ENCODE measurements at places on chromosomes 5 and 9.

DNA sequence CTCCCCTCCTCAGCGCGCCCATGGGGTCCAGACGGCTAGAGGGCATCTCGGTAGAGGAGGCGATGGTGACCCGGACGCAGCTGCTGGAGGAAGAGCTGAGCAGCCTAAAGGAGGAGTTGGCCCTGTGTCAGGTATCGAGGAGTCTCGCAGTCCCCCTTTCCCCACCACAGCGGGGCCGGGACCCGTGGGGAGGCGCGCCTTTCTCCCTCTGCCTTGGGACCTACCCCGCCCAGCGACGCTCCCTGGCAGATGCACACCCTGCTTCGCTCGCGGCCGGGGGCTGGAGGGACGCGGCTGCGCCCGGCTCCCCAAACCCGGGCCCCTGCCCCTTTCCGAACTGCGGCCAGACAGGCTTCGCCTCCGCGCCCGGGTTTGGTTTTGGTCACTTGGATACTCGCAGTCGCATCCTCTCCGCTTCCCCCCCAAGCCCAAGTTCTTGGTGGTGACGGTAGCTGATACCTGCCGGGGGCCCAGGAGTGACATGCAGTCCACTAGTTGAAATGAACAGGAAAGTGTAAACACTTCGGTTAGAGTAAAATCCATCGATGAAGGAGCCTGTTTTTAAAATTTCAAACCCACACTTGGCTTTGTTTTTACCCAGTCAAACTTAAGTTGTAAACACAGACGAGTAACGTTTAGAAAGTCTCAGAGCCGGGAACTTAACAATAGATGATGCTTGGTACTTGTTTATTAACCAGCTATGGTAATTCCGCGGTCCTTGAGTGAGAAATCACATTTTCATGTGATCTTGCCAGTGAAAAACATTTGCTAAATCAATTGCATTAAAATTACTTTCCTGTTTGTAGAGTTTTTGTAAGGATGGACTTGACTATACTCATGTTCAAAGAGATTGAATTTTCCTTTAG is 688 bp downstream of the CNTLN start:
- peak; percentile 3 for DNase-seq

DNA sequence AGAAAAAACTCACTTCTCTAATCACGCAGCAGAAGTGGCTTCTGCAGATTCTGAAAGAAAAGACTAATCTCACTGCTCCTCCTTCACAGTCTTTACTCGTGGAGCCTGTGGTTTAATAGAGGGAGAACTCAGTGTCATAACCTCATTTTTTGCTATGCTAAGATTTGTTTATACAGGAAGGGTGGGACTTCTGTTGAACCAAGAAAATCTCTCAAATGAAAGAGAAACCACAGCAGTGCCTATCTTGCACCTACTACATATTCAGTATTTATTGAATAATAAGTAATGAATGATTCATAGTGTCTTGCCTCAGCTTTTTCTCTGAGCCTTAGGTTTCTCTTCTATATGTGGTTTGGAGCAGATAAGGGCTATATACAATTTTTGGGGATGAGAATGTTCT is 136.1 kb upstream of the DMAC1 start:
- DNase-seq, result peak; percentile 65

DNA sequence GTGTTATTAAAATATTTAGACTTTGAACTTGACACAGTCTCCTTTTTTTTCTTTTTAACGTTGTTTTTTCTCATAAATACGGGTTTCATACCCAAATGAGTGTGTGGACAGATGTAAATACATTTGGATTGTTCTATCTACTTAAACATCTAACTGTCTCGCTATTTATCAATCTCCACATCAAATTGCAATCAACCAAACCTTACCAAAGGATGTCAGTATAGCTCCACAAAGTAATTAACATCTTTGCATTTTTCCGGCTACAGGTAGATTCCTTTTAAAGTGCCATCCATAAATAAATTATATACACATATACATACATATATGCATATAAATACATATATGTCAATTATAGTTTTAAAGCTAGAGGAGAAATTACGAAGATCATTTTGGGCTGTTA is 705 bp upstream of the CDH10 start:
- DNase-seq, result no peak

GRCh38 chr5:51832934-51833470 is 449.8 kb downstream of the ISL1 start:
- DNase-seq, result no peak

DNA sequence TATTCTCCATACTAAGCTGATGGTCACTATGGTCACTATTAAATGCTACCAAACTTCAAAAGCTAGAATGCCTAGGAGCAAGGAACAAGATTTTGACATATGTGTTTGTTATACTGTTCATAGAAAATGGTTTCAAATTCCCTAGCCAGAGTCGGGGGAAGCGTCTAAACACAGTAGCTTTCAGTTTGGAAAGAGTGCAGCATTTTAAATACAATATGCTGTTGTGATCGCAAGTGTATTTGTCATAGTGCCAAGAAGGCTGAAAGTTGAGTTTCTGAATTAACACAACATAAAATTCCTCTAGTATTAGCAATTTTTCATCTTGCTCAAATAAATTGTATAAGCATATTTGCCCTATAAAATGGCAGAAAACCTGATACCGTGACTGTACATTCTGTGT is 280.4 kb downstream of the ZNF608 start:
- DNase-seq, result no peak

DNA sequence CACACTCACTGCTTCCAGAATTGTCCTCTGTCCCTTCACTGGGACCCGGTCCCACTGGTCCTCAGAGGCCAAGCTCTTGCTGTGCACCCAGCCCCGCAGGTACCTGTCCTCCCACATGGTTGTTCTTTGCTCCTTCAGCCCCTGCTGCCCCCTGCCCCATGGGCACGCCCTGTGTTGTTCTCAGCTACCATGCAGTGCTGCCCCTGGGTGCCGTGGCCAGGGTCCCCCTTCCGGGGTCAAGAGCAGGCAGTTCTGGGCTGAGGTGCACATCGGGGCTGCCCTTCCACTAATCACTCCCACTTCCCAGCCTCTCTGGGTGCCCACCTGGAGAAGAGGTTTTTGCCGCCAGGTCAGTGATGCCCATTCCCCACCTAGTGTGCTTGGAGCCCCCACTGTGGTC is 31.9 kb upstream of the SUSD3 start:
- DNase-seq, result no peak
